CD8-positive, alpha-beta memory T cell (primary cell): ENCODE measurements at places on chromosomes 13 and 19. TPM values are rescaled to one million over a fixed set of nuclear protein-coding genes. Genes with fewer than 3 reads are reported as not detected.

- no peak overlapping the region for H3K4me3 ChIP-seq
- H3K4me1 ChIP-seq: no peaks in the 10 kb centered on the region
- H3K36me3 ChIP-seq: no peaks in the 10 kb centered on the region
- H3K27me3 ChIP-seq: no peaks in the 10 kb centered on the region
Observed at GRCh38 chr13:104869501-104869900, 1666.0 kb downstream of the EFNB2 start.

DNA sequence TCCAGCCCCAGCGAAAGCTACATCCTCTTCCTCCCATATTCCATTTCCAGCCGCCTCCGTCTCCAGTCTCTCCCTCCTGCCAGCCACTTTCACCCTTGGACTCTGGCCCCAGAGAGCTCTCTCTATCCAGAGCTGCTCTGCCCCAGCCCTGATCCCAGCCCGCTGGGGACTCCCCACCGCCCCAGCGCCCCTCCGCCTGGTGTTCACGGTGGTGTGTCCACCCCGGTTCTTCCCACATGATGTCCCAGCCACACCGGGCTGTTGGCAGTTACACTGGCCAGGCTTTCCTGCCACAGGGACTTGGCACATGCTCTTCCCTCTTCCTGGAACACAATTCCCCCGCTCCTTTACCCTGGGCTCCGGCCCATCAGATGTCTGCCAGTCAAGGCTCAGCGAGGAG, 11.3 kb upstream of the EMC10 start:
- H3K4me1 ChIP-seq: no peaks in the 10 kb centered on the region
- no peaks in the 10 kb centered on the region for H3K36me3 ChIP-seq
- no peaks in the 10 kb centered on the region for H3K27me3 ChIP-seq
- H3K4me3 ChIP-seq: no peak overlapping the region
- no peak for DNase-seq

Gene OR7A5
- polyA plus RNA-seq: not detected

DNA sequence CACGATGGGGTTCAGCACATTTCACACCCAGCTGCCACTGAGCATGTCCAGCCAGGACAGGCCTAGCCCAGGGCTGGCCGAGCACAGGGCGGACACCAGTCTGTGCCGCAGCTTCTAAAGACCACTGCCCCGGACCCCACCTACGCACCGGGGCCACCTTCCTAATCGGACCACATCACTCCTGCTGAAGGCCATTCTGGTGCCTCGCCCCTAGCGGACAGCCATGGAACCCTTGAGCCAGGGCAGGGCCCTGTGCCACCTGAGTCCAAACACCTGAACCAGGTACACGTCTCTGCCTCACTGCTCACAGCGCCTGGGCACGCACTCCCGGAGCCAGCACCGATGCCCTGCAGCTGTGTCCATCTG, 8.4 kb upstream of the C13orf46 start:
- H3K27me3 ChIP-seq: no peaks in the 10 kb centered on the region
- H3K4me3 ChIP-seq: no peak overlapping the region
- H3K27ac ChIP-seq: no peak overlapping the region
- H3K36me3 ChIP-seq: peaks cover 53% of the 10 kb centered on the region
- DNase-seq: no peak
- H3K4me1 ChIP-seq: no peaks in the 10 kb centered on the region

- no peaks in the 10 kb centered on the region for H3K27me3 ChIP-seq
- peak overlapping the region; percentile 81 for H3K4me3 ChIP-seq
- H3K27ac ChIP-seq: peak overlapping the region; percentile 90
- DNase-seq: peak; percentile 64
Observed at GRCh38 chr19:1069009-1069779, 2.2 kb downstream of the ARHGAP45 start.

- H3K4me1 ChIP-seq: no peaks in the 10 kb centered on the region
- no peak overlapping the region for H3K27ac ChIP-seq
- no peaks in the 10 kb centered on the region for H3K27me3 ChIP-seq
- H3K4me3 ChIP-seq: no peak overlapping the region
- H3K36me3 ChIP-seq: no peaks in the 10 kb centered on the region
Observed at GRCh38 chr19:35307931-35308330, 16.0 kb downstream of the MAG start.

GRCh38 chr13:25493931-25494640, 122.3 kb downstream of the ATP8A2 start:
- H3K4me3 ChIP-seq: no peak overlapping the region
- DNase-seq: no peak
- no peaks in the 10 kb centered on the region for H3K4me1 ChIP-seq
- H3K36me3 ChIP-seq: no peaks in the 10 kb centered on the region

GRCh38 chr13:51221674-51222036, 543 bp upstream of the FAM124A start:
- DNase-seq: no peak
- no peaks in the 10 kb centered on the region for H3K4me1 ChIP-seq
- no peak overlapping the region for H3K27ac ChIP-seq
- no peaks in the 10 kb centered on the region for H3K36me3 ChIP-seq
- H3K4me3 ChIP-seq: peak overlapping the region; percentile 59

DNA sequence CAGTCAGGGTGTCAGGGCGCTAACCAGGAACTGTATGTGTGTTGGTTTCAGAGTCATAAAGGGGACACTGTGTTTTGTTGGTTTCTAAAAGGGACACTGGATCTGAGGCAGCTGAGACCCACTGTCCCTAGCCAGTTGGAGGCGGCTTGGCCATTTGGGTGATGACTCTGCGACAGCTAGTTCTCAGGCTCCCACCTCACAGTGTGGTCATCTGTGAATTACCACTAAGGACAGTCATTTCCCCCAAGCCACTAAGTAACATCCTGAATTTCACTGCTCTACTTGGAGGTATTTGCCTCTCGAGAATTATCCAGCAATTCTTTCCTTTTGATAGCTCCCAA, 51.5 kb downstream of the EPS15L1 start:
- DNase-seq: no peak
- no peaks in the 10 kb centered on the region for H3K27me3 ChIP-seq
- H3K27ac ChIP-seq: no peak overlapping the region
- peaks cover 7% of the 10 kb centered on the region for H3K4me1 ChIP-seq
- peaks cover 18% of the 10 kb centered on the region for H3K36me3 ChIP-seq

DNA sequence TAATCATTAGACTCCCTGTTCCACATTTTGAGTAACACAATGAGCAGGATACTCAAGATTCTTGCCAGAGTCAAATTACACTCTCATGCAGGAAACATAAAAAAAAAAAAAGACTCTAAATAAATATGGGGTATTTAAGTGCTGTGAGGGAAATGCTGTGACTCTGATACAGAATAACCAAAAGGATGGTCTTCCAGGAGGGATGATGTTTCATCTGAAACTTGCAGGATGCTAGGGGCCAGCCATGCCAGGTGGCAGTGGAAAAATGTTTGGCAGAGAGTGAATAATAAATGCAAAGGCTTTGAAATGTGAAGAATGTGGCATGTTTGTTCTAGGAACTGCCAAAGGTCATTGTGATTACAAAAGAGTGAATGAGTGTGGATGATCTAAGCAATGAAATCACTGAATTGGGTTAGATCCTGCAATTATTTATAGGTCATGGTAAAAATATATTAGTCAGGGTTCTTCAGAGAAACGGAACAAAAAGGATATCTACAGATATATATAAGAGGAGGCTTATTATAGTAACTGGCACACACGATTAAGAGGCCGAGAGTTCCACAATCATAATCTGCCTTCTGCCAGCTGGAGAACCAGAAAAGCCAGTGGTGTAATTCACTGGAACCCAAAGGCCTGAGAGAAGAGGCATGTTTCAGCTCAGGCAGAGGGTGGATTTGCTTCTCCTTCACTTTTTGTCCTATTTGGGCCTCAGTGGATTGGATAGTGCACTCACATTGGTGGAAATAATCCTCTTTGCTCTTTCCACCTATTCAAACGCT, 1832.8 kb upstream of the MIR17HG start:
- no peaks in the 10 kb centered on the region for H3K36me3 ChIP-seq
- no peaks in the 10 kb centered on the region for H3K4me1 ChIP-seq
- H3K4me3 ChIP-seq: no peak overlapping the region

Gene ZNF69
- polyA plus RNA-seq: 4.1 TPM
